Smooth muscle cell of the umbilical artery (primary cell): ENCODE measurements at places on chromosomes 4 and X. TPM values are rescaled to one million over a fixed set of nuclear protein-coding genes. Genes with fewer than 3 reads are reported as not detected.

Gene BGN
- total RNA-seq: 34.1 and 66.8 TPM in 2 replicates

Gene ARMCX4
- total RNA-seq: 8.3 and 10.5 TPM in 2 replicates

Gene LRCH2
- total RNA-seq: 13.4 and 19.7 TPM in 2 replicates

Gene MAGEC1
- total RNA-seq: not detected in 2 replicates
